ENCODE measurements at places on chromosomes 12 and 14.

DNA sequence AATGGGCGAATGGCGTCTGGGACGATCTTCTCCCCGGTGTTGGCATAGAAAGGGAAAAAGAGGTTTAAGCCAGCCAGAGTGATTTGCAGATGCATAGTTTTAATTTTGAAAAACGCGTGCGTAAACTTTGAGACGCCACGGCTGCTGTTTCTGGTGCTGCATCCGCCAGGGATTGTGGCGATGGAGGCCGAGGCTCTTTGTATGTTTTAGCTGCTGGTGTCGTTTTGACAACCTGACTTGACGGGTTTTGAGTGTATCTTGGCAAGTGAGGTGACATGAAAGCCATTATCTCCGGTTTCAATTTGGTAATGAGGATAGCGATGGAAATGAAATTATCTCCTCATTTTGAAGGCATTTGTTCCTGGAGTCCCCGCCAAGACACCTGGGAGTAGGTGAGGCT, 1.6 kb downstream of the PTGDR start:
- DNase-seq: no peak

DNA sequence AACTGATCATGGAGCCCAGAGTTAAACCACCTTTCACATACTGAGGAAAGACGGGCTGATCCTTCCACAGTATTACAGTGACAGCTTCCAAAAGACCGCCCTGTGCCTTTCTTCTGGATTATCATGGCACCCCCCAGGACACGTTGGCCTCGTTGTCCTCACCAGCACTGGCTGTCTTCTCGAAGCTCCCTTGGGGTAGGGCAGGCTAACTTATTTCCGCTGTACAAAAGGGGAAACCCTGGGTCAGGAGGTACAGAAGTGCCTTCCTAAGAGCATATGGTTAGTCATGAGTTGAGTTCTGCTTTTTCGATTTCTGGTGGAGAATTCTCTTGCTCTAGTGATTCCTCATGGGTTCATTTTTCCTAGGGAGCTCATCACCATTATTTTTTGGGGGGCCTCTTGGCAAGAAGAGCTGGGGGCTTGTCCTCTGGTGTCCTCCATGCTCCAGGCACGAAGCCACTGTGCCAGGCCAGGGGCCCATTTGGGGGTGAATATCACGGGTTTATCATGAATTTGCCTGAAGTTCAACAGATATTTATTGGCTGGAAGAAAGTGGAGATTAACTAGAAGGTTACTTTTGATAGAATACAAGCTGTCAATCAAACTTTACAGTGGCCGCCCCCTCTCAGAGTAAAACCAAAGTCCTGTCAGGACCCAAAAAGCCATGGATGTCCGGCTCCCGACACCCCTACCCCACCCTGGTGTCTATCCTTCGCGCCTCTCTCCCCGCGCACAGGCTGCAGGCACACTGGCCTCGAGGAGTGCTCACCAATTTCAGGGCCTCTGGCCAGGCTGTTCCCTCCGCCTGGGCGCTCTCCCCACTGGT, 8.8 kb upstream of the TRAF3 start:
- no peak for DNase-seq

DNA sequence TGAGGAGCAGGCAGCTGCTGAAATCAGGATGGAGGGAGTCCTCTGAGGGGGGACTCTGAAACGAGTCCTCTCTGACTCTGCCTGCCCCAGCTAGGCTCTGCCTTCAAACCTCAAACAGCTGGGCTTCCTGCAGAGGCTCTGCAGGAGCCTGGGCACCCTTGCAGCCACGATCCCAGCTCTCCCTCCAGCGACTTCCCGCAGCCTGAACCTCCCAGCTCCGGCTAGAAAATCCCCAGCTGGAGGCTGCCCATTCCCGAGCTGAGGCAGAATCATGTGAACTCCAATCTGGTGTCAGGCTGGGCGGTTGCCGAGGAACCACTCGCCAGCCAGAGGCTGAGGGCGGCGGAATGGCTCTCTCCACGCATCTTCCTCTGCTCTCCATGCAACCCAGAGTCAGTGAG, at the start of gene GPR68:
GPR68 (minus strand) TSS at position 204 of the 401 bp plus-strand sequence. CDS start 9,654 bp downstream, outside the sequence.
- DNase-seq: peak; percentile 73

GRCh38 chr12:58032156-58032555, 90.8 kb downstream of the ATP23 start:
- no peak for DNase-seq

DNA sequence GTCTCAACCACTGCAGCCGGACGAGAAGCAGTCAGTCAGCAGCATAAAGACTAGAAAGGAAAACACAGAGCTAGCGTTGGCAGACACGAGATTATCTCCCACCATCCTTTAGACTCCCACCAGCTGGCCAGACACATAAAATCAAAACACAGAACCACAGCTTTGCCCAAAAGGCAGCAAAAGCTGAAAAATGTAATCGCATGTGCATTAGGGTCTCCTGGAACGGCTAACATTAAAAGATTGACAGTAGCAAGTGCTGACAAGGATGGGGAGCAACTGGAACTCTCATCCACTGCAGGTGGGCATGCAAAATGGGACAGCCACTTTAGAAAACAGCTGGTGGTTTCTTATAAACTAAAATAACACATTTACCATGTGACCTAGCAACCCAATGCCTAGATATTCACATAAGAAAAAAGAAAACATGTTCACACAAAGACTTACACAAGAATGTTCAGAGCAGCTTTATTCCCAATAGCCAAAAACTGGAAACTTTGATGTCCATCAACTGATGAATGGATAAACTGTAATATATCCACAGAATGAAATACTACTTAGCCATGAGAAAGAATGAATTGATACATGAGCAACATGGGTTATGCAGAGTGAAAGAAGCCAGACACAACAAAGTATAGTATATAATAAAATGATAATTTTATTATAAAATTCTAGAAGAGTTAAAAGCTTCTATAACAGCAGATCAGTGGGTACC, 37.7 kb downstream of the NCOR2 start:
- no peak for DNase-seq

- DNase-seq: no peak
These were observed 38.2 kb upstream of the PARP11 start for GRCh38 chr12:3911409-3911808.

- DNase-seq: no peak
These were observed 271.2 kb downstream of the PDZRN4 start for GRCh38 chr12:41459111-41459905.

GRCh38 chr14:93994919-93995682, 2.0 kb upstream of the CCDC197 start:
- peak; percentile 49 for DNase-seq

- no peak for DNase-seq
These were observed 702.7 kb downstream of the MED13L start for GRCh38 chr12:115574826-115575225.

- DNase-seq: no peak
These were observed 18.3 kb downstream of the ARMH4 start for GRCh38 chr14:58133739-58134138.

DNA sequence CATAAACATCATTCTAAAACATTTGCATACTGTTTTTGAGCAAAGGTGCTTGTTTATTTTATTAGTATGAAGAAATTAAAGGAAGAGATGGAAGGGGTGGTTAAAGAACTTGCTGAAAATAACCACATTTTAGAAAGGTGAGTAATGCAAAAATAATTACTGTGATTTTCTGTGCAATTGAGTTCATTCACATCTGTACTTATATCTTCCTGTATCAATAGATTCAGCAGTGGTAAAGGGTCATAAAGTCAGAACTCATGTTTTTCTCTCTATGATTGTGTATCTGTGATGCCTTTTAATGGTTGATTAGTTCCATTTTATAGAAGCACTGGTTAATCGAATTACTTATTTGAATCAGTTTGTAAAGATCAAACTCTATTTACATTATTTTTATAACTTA, 46.0 kb downstream of the TBK1 start:
- no peak for DNase-seq

DNA sequence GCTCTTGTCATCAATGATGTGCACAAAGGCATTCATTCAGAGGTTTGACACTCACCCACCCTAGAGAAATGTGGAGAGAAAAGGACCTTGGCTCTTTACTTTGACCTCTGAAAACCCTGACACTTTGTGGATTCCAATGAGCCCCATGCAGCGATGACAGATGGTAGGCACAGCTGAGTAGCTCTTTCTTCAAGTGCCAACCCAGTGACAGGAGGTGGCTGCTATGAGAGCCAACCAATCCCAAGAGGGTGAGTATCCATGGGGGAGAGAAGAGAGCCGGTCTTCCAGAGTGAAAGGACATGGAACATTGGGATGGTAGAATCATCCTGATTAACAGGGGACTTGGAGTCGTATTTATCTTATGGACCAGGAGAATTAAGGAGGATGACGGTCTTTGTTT, 17.8 kb downstream of the SLC8A3 start:
- DNase-seq: no peak

GRCh38 chr12:124778411-124778810, 85.3 kb downstream of the SCARB1 start:
- DNase-seq: no peak

DNA sequence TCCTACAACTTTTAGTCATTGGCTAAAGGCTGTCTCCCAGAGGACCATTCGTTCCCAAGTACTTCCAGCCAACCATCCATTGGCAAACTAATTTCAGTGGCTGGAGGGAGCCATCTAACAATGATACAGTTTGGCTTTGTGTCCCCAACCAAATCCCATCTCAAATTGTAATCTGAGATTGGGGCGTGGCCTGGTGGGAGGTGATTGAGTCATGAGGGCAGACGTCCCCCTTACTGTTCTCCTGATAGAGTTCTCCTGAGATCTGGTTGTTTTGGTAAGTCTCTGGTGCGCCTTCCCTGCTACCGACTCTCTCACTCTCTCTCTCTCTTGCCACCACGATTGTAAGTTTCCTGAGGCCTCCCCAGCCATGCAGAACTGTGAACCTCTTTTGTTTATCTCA, 99.7 kb upstream of the FUT8 start:
- DNase-seq: no peak

- DNase-seq: no peak
These were observed 5.6 kb downstream of the TCP11L2 start for GRCh38 chr12:106308121-106308520.

DNA sequence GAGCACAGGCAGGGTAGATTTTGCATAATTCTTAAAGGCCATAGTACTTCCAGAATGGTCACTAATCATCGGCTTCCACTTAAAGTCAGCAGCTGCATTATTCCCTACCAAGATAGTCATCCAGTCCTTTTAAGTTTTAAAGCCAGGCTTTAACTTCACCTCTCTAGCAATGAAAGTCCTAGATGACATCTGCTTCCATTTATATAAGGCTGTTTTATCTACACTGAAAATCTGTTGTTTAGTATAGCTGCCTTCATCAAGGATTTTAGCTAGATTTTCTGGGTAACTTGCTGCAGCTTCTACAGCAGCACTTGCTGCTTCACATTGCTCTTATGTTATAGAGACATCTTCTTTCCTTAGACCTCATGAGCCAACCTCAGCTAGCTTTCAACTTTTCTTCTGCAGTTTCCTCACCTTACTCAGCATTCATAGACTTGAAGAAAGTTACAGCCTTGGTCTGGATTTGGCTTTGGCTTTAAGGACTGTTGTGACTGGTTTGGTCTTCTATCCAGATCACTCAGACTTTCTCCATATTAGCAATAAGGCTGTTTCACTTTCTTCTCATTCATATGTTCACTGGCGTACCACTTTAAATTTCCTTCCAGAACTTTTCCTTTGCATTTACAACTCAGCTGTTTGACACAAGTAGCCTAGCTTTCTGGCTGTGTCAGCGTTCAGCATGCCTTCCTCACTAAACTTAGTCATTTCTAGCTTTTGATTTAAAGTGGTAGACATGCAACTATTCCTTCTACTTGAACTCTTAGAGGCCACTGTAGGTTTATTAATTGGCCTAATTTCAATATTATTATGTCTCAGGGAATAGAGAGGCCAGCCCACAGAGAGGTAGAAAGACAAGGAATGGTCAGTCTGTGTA, 209.9 kb upstream of the GARIN2 start:
- DNase-seq: no peak

DNA sequence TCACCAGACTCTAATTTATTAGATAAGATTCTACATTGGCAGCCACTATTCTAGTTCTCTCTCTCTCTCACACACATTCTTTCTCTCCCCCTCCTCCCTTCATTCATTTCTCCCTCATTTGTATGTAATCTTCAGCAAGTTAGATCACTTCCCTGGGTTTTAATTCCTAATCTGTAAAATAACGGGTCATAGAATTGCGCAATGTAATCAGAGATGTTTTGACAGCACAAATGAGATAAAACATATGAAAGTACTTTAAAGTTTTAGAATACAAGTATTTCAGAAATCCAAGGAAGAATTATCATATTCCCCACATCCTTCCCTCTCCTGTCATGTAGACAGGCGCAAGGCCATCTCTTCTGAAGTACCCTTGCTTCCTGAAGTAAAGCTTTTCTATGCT, 21.7 kb downstream of the STYK1 start:
- no peak for DNase-seq

DNA sequence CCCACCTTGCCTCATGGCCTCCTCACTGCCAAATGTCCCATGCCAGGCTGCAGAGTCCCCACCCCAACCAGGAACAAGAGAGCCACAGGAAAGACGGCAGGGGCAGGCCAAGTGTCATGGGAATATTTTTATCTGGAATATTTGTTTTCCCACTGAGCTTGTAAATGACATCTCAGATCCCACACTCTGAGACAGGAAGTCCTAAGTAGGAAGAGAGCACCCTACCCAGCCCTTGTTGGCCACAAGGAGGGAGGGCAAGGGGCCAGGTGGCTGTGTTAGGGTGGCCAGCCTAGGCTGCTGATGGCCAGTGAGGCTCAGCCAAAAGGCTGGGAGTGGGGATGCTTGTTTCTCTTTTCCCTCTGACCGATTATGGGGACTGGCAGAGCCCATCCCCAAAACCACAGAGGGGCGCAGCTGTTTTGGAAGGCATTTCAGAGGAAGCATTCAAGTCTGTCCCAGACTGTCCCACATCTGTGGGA, 7.7 kb upstream of the MEG3 start:
- DNase-seq: peak; percentile 24

- DNase-seq: peak; percentile 10
These were observed 77.4 kb downstream of the FBXL14 start for GRCh38 chr12:1517007-1517406.

GRCh38 chr12:74752215-74752614, 214.6 kb downstream of the ATXN7L3B start:
- no peak for DNase-seq

DNA sequence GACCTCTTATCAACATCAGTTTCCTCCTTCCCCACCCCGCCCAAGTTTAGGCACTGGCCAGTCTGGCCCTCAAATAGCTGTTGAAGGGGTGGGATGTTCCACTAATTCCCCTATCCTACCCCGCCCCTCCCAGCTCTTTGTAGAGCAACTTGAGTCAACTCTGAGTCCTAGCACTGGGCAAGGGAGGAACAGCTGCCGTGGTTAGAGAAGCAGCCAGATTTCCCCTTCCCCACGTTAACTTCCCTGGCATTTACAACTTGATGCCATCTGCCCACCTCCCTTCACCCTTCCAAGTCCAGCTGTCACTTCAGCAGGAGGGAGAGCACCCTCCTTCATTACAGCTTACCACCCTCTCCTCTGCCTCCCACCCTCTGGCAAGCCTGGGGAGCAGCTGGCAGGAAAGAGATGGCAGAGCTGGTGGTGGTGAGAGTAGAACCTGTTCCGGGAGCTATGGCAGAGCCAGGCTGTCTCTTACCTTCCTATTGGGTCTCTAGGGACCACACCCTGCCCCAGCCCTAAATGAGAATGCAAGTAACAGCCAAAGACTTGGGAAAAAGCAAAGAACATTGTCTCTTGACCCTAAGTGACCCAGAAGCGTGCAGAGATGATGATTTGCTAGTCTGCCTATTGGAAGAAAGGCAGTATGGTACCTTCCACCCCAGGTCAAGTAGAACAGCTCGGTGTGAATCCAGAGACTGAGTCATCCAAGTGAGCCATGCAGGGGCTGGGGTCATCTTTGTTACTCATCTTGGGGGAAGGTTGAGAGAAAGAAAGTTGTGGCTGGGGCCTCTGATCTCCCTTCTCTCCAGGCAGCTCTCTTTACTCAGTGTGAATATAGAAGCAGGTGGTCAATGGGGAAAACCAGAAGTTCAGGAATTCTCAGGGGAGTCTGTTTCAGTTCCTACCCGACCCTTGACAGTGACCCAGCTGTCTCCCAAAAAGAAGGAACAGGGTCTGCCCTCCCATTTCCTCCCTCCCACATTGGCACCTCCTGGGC, 1.5 kb downstream of the BLOC1S1 start:
- peak; percentile 71 for DNase-seq
